ENCODE measurements at places on chromosomes 13 and 19.

DNA sequence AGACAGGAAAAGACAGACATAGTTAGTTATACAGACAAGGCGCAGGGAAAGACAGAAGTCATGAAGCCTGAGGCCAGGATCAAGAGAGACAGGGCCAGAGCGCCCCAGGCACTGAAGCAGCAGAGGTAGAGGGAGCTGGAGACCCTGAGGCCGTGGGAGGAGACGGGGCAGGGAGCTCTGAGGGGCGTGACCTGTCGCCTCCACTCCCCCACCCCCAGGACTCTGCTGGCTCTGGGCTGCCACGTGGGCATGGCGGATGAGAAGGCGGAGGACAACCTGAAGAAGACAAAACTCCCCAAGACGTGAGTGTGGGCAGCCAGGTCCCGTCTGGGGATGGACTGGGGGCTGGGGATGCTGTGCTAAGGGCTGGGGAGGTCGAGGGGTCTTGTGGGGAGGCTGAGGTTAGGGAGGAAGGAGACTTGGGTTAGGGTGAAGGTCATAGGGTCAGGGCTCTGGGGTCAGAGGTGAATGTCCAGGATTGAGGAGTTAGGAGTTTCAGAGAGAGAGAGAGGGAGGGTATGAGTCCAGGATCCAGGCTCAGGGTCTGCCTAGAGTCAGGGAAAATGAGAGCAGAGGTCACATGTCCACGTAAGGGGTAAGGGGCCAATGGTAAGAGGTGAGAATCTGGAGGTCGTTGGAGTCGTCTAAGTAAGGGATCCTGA lies 31.1 kb downstream of the RYR1 start:
- no peak for DNase-seq

GRCh38 chr13:106702505-106702904 lies 134.6 kb upstream of the ARGLU1 start:
- DNase-seq = no peak

DNA sequence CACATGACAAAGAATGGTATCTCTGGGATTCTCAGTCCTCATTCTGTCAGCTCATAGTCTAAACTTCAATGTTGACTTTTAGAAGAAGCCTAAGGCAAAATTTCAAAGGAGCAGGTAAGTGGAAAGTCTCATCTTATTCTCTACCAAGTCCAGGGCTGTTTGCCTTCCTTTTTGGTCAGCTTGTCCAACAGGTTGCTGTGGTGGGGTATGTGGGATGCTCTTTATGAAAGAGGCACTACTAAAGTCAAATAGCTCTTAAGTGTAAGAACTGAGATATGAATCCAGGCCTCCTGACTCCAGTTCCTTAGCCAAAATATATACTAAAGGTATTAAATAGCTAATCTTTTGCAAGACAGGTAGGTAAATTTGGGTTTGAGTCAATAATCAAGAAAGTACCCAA lies 540.6 kb upstream of the SPRY2 start:
- no peak for DNase-seq

- no peak for DNase-seq
Measured at GRCh38 chr13:109130093-109130835, 500.9 kb downstream of the MYO16 start.

DNA sequence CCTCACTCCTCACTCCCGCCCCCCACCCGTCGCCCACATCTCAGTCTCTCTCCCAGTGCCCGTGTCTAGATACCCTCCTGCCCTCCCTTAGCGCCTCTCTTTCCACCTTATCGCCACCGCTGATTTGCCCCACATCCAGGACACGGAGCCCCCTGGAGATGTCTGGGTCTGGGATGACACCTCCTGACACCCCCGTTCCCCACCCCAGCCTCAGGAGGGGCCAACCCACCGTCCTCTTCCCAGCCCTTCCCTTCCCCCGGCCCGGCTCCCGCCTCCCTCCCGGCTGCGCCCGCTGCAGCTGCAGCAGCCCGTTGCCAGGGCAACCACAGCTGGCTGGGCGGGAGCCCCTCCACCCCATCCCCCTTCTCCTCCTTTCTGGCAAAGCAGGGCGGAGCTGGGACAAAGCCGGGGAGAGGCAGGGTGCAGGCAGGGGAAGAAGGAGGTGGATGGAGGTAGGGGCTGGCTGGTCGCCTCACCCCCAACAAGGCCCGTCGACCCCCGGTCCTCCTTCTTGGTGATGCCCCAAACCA lies 13.5 kb downstream of the DPF1 start:
- no peak for DNase-seq

- DNase-seq = no peak
Measured at GRCh38 chr13:41643507-41643906, 186.2 kb downstream of the RGCC start.

GRCh38 chr13:31890946-31891345 lies 140.6 kb upstream of the FRY start:
- DNase-seq = no peak

Measured in fibroblast of mammary gland (primary cell).